ENCODE measurements at places on chromosomes 16 and 17.

DNA sequence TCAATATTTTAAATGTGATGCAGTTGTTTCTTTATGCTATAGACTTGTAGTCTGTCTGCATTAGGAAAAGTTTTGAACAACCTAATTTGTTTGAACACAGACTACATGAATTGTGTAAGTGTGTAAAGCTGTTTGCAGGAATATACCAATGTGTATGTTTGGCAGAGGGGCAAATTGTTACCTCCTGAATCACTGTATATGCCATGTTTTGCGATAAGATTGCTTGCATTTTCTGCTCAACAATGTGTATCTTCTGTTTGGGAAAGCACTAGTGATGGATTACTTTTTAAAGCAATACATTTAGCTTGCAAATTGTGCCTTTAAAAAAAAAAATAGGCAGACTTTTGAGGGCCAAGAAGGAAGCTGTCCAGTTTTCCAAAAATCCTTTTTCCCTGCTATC, 14.6 kb downstream of the RBBP6 start:
- DNase-seq, result no peak

DNA sequence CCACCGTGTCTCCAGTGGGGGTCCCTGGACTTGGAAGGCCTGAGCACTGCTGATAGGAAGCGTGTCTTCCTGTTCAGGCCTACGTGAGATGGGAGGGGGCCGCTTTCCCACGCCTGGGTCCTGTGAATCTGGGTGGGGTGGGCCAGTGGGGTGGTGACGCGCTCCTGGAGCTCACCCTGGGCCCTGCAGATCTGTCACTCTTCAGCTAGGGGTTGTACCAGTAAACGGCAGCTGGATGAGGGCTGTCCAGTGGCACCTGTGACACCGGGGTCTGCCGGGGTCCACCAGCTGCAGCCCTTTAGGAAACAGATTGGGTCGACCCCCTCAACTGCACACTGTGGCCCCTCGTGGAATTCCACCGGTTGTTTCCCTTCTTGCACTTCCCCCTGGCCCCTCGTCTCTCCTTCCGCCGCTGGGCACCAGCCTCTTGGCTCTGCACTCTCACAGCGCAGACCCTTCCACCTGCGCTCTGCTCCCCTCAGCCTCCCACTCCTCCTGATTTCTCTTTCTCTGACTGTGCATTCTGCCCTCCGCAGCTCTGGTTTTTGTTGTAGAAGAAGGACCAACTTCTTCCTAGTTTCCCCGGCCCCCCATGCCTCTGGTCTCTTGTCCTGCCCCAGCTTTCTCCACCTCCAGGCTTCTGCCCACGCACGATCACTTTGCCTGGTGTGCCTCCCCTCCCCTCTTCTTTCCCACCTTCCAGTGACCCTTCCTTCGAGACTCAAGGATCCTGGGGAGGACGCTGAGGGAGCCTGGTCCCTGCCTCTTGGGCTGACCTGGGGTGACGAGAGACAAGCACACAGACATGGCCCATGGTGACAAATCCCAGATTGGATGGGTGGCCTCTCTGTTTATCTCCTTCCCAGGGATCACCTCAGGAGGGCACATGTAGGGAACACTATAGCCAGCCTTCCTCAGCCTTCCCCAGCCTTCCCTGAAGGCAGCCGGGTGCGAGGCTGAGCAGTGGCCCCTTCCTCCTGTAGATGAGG, 4.8 kb downstream of the MRC2 start:
- no peak for DNase-seq

DNA sequence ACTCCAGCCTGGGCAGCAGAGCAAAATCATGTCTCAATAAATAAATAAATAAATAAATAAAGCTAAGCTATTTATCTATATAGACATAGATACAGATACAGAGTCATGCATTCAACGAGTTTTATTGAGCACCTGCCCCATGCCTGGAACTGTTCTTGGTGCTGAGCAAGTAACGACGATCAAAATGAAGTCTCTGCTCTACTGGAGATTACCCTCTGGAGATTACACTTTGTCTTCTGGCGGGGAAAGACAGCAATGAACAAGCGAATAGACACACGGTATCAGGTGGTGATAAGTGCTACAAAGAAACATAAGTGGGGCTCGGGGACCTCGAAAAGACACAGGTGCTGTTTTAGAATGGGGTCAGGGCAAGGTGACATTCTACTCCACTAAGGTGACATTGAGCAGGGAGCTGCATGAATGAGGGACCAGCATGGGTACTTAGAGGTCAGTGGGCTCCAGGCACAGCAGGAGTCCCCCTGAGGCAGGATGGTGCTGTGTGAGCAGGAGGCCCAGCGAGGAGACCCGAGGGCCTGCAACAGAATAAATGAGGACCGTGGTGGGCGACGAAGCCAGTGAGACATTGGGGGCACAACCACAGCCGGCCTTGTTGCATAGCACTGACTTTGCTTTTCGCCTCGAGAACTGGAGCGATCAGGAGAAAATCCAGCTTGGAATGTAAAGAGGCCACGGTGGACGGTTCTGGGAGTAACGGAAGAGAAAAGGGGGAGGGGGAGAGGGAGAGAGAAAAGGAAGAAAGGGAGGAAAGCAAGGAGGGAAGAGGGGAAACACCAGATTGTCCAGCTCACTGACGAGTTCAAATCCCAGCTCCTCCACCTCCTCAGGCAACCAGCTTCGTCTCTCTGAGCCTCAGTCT, 42.4 kb upstream of the MEAK7 start:
- DNase-seq, result no peak

DNA sequence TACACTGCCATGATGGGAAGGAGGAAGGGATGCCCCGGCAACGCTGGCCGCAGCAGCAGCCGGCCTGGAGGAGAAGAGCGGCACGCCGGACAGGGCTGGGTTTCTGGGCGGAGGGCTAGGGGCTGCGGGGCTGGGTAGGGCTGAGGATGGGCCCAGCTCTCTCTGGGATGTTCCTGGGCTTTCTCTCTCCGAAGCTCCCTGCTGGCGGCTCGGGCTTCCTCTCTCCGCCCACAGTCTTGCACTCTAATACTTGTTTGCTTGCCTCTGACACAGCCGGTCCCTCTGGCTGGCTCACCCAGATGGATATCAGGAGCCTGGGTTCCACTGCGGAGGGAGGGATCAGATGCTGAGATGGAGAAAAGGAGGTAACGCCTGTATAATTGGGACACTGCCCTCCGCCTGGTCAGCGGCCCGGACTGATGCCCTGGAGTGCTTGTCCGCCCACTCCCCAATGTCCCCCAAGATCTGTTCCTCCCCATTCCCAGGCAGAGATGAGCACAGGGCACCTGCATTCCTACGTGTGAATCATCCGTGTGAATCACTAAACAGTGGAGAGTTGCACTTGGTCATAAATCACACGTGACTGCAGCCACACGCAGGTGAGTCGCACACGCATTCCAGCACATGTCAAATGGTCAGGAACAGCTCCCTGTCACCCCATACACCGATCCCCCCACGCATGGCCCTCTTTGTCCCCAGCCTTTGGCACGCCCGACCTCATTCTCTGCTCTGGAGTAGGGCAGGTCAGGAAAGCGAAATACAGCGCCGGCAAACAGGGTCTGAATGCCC, at the start of gene ALOXE3:
ALOXE3 (minus strand) TSS at position 535 of the 789 bp plus-strand sequence; CDS start at position 11, 524 bp downstream.
- DNase-seq, result peak; percentile 19

DNA sequence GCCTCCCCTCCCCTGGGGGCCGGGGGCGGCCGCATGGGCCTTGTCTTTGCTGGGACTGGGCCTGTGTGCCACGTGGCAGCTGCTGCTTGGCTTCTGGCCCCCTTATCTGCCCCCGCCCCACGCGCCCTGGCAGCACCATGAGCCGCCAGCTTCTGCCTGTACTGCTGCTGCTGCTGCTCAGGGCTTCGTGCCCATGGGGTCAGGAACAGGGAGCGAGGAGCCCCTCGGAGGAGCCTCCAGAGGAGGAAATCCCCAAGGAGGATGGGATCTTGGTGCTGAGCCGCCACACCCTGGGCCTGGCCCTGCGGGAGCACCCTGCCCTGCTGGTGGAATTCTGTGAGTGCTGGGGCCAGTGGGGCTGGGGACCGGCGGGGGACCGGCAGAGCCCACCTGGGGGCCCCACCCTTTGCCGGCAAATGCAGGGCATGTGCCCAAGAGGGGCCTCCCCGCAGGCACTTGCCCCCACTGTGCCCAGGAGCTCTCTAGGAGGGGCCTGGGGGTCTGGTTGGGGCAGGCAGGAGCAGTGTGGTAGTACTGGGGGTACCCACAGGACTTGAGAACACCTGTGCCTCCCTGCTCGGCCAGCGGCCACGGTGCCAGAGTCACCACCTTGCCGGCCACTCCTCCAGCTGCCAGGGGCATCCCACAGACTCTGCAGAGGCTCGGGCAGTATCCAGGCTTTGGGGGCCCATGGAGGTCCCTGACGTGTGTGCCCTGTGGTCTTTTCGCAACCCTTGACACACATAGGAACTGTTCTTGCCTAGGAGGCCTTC, at the start of gene PDIA2:
PDIA2 (plus strand) TSS at position 132 of the 773 bp plus-strand sequence; CDS start at position 138, 6 bp downstream.
- DNase-seq, result no peak

DNA sequence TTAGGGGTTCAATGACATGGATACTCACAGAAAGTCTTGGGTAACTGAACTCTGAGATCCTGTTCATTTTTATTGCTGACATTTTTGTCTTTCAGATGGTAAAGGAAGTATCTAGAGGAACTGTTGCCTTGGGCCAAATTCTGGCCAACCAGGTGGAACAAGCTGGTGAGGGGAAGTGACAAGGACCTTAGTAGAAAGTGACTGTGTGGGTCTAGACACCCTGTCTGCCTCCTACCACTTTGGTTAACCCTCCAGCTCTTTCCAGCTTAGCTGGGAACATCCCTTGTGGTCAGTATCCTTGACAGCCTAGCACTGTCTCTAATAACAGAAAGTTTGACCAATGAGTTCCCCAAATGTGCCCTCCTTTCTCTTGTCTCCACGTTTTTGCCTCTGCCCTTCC, 28.8 kb upstream of the PRKCB start:
- no peak for DNase-seq
